ENCODE measurements at places on chromosomes 1 and 21. TPM values are rescaled to one million over a fixed set of nuclear protein-coding genes. Genes with fewer than 3 reads are reported as not detected.

WRAP73 gene
- 10.9 TPM for total RNA-seq

IL12RB2 gene
- 1.1 TPM for total RNA-seq

SPRR2B gene
- total RNA-seq: not detected

RHBG gene
- total RNA-seq: not detected

INKA2 gene
- 12.4 TPM for total RNA-seq

NUP210L gene
- 0.14 TPM for total RNA-seq

RAP1GAP gene
- total RNA-seq: 0.38 TPM

AADACL4 gene
- not detected for total RNA-seq

DSCAM gene
- total RNA-seq: 0.09 TPM

ADGRL4 gene
- 34.5 TPM for total RNA-seq

IFI6 gene
- total RNA-seq: 55.2 TPM

PKP1 gene
- 0.83 TPM for total RNA-seq

BLACAT1 gene
- not detected for total RNA-seq

RAB3GAP2 gene
- 37.9 TPM for total RNA-seq

CCT8 gene
- 108 TPM for total RNA-seq

CD5L gene
- 0.37 TPM for total RNA-seq

AMPD1 gene
- total RNA-seq: not detected

OXCT2 gene
- total RNA-seq: 2.0 TPM

MAB21L3 gene
- total RNA-seq: not detected

CYP4B1 gene
- 35.2 TPM for total RNA-seq

ALX3 gene
- not detected for total RNA-seq

PLPPR4 gene
- total RNA-seq: 1.6 TPM

RSBN1 gene
- total RNA-seq: 14.4 TPM

SMYD3 gene
- total RNA-seq: 16.7 TPM

WDR3 gene
- 17.5 TPM for total RNA-seq

F3 gene
- total RNA-seq: 116 TPM

PLCH2 gene
- total RNA-seq: 0.33 TPM

SSBP3 gene
- total RNA-seq: 41.8 TPM

CFHR4 gene
- not detected for total RNA-seq

C1orf52 gene
- total RNA-seq: 22.9 TPM

RNU1-3 gene
- 12,584 TPM for total RNA-seq

EDEM3 gene
- 39.3 TPM for total RNA-seq

RGS8 gene
- not detected for total RNA-seq

IARS2 gene
- 52.0 TPM for total RNA-seq

VWA5B1 gene
- not detected for total RNA-seq

FAM72B gene
- 0.57 TPM for total RNA-seq

FCRLB gene
- total RNA-seq: 0.74 TPM

OR2G6 gene
- total RNA-seq: not detected

PAQR7 gene
- total RNA-seq: 5.9 TPM

GBP2 gene
- 71.9 TPM for total RNA-seq

MYBPH gene
- not detected for total RNA-seq

OPRD1 gene
- total RNA-seq: not detected

WNT3A gene
- not detected for total RNA-seq

CYP4X1 gene
- 14.3 TPM for total RNA-seq

MTARC1 gene
- 6.7 TPM for total RNA-seq

RASSF5 gene
- total RNA-seq: 11.0 TPM

C1orf87 gene
- total RNA-seq: not detected

HLX gene
- total RNA-seq: 16.2 TPM

TRIM62 gene
- total RNA-seq: 5.0 TPM

ERG gene
- 25.8 TPM for total RNA-seq

HTR6 gene
- total RNA-seq: not detected
